ENCODE measurements at places on chromosomes 3 and 15.

GRCh38 chr3:116492379-116492778, 47.1 kb upstream of the LSAMP start:
- no peak for DNase-seq

DNA sequence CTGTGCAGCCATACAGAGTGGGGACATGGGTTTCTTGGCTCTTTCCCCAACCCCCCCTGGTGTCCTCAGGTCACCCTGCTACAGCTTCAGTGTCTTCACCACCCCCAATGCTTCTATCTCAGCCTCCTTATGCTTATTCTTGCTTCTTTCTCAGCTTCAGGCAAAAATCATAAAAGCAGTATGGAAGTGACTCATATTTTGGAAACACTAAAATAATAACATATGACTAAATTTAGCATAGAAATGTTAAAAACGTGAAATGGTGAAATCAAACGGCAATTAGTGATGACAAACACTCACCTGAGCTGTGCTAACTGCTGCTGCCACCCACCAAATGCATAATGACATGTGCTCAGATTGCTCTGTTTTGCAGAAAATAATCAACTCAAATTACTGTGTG, 475.2 kb upstream of the EPHA3 start:
- no peak for DNase-seq

DNA sequence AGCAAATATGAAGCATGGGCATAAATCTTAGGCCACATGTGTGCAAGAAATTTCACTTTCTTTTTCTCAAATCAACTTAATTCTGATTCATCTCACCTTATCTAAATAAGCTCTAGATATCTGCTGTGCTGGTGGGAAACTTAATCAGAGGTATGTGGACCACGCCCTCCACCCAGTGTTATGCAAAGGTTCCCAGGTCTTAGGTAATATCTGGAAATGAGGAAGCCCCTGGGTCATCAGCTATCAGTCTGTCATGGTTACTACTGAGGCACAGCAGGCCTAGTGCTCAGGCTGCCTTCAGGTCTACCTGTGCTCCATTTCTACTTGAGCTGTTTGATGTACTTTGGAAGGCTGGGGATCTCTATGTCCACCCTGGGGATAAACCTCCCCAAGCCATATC, 134.4 kb upstream of the KCNH8 start:
- no peak for DNase-seq

- no peak for DNase-seq
Observed at GRCh38 chr15:89399238-89400115, 64.9 kb upstream of the POLG start.

- DNase-seq = no peak
Observed at GRCh38 chr3:129665024-129665768, 58.7 kb upstream of the PLXND1 start.

GRCh38 chr3:162441716-162442115, 945.1 kb downstream of the OTOL1 start:
- no peak for DNase-seq

DNA sequence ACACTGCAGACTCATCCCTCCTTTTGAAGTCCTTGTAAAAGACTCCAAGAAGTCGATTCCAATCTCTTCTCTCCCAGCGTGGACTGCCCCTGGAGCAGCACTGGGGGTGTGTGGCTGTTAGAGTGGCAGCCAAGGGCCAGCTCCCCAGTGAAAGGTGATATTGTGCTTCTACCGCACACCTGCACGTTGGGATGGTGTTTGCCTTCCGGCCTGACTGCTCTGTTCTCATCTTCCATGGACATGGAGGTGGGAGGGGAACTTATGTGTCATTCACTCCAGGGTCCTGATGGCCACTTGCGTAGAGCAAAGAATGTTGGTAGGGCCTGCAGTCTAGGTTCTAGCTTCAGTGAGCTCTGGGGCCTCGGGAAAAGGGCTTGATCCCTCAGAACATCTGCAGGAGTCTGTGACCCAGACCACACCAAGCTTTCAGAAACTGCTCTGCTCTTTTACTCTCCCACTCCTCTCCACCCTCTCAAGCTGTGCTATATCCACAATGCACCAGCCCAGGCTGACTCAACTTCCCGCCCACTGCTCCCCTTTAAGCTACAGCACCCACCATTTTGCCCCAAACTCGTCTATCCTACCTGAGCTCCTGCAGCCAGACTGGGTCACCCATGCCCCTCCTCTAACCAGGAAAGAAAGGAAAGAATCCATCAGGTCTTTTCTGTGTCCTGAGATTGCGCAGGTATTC, 31.3 kb downstream of the LIPC start:
- DNase-seq = no peak

DNA sequence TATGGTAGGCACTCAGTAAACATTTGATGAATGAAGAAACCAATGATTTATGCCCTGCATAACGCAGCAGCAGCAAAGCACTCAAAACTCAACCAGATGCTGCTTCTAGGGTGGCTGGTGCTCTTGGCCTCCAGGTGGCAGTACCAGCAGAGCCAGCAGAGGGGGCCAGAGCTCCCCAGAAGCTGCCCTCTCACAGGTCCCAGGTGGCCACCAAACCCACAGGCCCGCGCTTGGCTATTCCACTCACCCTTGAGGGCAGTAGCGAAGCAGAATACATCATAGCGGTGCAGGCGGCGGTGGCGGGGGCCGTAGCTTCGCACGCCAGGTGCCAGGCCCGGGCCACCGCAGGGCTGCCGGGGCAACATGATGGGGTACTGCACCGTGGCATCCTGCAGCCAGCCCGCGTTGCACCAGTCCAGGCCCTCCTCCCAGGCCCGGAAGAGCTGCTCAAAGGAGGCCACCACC, 16.6 kb downstream of the HAPLN3 start:
- DNase-seq = peak; percentile 30

- DNase-seq = no peak
Observed at GRCh38 chr3:4322635-4323034, 19.5 kb downstream of the SETMAR start.

- DNase-seq = no peak
Observed at GRCh38 chr15:54577476-54578250, 599.4 kb downstream of the UNC13C start.

- no peak for DNase-seq
Observed at GRCh38 chr3:68234076-68234780, 579.8 kb upstream of the SUCLG2 start.

DNA sequence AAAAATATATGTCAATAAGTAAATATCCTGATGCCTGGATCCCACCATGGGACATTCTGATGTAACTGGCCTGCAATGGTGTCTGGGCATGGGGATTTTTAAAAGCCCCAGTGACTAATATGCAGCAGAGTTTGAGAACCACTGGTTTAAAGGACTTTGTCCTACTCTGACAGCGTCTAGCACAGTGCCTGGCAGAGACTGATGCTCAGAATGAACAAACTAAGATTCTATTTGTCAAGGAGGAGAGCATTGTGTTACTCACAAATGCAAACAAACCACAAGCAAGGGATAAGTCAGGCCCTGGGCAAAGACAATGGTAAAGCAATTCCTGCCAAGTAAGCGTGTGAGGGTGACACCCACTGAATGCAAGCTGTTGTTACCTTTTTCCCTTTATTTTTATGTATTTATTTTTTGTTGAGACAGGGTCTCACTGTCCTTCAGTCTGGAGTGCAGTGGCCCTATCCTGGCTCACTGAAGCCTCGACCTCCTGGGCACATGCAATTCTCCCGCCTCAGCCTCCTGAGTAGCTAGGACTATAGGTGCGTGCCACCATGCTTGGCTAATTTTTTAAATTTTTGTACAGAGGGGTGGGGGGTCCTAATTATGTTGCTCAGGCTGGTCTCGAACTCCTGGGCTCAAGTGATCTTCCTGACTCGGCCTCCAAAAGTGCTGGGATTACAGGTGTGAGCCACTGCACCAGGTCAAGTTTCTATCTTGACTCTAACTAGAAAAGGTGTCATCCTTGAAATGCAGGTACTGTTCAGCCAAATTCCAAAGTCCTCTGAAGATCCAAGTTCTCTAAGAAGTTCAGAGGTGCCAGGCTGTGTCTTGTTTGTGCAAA, 909 bp upstream of the GPD1L start:
- no peak for DNase-seq

DNA sequence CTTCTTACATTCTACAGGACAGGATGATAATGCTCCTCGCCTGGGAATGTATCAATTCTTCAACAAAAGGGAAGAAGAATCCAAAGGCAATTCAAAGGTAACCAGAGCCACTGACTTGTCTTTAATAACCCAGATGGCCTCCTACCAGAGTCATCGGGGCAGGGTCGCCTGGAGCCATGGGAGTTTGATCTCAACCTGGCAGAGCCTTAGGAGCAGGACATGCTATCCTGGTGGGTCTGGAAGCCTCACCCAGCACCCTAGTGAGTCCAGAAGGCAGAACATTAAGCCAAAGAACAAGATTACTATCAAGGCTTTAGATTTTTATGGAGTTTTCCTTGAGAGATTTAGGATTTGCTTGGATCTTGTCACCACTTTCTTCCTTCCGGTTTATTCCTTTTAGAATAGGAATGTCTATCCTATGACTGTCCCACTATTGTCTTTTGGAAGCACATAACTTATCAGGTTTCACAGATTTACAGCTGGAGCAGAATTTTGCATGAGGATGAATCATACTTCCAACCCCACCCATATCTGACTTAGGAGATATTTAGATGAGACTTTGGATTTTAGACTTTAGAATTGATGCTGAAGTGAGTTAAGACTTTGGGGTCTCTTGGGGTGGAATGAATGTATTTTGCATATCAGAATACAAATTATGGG, 330.3 kb upstream of the GOLIM4 start:
- no peak for DNase-seq

DNA sequence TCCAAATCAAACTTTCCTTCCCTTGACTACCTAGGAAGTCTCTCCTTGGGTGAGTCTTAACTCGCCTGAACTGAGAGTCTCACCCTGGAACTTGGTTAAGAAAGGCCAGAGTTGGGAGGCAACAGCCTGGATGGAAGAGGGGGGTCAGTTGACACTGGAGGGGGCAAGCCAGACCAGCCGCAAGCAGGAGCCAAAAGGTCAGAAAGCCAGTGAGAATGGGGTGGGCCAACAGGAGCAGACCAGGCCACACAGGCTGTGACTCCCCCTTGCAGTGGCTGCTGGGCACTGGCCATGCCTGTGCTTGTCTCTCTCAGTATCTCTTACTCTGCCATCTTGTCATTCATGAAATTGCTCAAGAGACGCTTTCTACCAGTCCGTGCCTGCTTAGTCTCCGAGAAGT, 32.9 kb downstream of the CRTC3 start:
- no peak for DNase-seq

GRCh38 chr3:43503067-43503728, 118.6 kb downstream of the ANO10 start:
- DNase-seq = no peak

- DNase-seq = no peak
Observed at GRCh38 chr3:10585945-10586344, 80.6 kb upstream of the ATP2B2 start.

- no peak for DNase-seq
Observed at GRCh38 chr3:14832975-14833722, 14.4 kb downstream of the FGD5 start.

DNA sequence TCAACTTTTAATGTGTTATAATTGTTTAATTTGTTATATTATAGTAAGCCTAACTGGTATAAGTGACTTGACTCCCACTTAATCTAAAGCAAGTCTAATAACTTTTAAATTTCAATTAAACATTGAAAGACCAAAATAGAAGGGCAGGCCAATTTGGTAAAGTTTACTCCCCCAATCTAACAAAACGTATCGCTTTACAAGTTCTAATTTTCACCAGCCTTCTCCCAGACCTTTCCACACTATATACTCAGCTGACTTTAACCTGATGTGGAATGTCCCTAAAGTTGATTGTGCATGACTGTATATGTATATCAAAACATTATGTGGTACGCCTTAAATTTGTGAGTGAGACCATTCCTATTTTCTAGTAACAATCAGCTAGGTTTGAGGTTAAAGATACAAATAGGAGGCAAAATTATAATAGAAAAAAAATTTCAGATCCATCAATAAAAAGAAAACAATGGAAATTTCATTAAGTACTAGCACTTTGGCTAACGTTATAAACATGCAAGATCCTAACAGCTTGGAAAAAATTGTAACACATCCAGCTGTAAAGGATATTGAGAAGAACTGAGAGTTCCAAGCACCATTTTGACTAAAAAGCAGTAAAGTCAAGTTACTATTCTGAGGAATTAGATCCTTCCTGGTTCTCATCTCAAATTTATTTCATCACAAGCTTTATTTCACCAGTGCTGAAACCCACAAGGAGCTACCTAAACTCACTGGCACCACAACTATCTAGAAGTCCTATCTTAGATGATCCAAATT, 199.5 kb downstream of the ERC2 start:
- DNase-seq = no peak

- DNase-seq = no peak
Observed at GRCh38 chr15:48149858-48150257, 28.2 kb downstream of the MYEF2 start.

DNA sequence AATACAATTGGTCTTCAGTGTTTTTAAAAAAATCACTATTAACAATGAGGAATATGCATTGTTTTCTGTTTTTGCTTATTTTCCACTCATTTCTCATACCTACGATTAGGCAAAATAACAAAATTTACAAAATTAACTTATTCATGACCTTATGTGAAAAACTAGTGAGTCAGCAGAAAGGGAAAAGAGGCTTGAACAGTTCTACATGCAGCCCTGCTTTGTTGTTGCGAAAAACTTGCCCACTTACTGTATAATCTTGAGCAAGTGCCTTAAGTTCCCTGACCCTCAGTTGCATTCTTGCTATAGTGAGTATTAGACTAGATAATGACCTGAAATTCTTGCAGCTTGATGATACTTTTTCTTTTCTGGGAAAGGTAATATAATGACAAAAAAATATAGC, 551.1 kb upstream of the BCHE start:
- no peak for DNase-seq

GRCh38 chr3:46987743-46988401, 8.4 kb downstream of the NBEAL2 start:
- peak; percentile 82 for DNase-seq

GRCh38 chr3:14525685-14526631, 14.2 kb downstream of the GRIP2 start:
- no peak for DNase-seq

DNA sequence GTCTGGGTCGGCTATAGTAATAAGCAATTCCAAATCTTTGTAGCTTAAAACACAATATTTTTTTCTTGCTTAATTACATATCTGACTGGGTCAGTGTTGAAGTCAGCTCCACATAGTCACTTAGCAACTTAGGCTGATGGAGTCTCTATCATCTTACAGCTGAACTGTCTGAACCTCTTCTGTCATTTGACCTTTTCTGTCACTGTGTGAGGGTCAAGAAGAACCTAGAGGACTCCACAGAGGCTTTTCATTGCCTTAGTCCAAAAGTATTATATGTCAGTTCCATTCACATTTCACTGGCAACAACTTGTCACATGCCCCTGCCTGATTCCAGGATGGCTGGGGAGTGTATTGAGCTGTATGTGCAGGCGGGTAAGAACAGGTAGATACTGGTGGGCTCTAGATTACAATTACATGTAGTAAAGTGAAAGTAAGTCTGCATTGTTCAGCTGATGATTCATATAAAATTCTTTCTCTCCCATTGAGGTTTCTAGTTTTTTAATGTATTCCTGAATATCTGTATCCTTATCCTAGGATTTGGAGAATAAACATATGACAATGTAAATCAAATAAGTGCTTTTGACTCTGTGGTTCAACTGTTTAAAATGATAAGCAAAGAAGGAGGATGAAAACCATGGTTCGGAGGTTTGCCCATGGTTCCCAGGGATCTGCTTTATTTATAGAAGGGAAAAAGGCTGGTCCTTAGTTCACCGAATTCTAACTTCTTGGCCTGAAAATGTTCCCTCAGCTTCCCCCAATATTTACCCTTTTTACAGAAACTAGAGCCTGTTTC, 5.8 kb upstream of the ARPP21 start:
- no peak for DNase-seq
